ENCODE measurements at places on chromosomes 2 and 18. TPM values are rescaled to one million over a fixed set of nuclear protein-coding genes. Genes with fewer than 3 reads are reported as not detected.
A peak's percentile ranks its signal among the peaks of the same experiment; 100 is the strongest.

The CFAP65 gene
- total RNA-seq: not detected

The FAM228A gene
- total RNA-seq: 0.81 TPM

DNA sequence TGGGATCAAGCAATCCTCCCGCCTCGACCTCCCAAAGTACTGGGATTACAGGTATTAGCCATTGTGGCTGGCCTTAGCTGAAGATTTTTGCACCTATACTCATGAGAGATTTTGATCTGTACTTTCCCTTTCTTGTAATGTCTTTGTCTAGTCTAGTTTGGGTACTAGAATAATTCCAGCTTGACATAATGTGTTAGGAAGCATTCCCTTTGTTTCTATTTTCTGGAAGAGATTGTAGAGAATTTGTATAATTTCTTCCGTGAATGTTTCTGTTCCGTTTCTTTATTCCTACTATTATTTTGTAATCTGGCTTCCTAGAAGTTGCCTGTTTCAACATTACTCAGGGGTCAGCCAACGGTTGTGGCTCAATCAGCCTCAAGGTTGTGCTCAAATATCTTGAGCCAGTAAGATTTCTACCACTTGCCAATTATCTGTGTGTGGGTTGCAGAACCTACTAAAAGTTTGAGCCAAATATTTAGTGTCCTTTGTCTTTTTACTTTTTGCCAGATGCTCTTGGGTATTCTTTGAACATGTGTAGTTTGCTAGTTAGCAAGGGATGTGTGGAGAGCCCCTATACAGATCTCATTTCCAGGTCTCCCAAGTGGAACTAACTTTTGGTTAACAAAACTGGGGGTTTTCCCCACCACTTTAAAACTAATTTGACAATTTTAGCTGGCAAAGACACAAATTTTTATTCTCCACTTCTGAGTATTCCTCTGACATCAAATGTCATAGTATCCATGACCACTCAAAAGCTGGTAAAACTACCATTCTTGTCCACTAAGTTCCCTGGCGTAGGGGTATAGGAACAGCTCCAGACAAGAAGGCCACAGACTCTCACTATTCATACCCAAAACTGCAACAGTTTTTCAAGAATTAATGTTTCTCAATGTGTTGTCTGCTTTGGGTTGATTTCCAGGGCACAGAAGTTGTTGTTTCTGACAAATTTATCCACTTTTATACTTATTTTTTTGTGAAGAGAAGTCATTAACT, 42.8 kb upstream of the BAZ2B start:
- no peaks in the 10 kb centered on the region for H3K36me3 ChIP-seq
- H3K27ac ChIP-seq: no peak overlapping the region
- no peaks in the 10 kb centered on the region for H3K27me3 ChIP-seq
- DNase-seq: no peak
- H3K4me1 ChIP-seq: no peaks in the 10 kb centered on the region

DNA sequence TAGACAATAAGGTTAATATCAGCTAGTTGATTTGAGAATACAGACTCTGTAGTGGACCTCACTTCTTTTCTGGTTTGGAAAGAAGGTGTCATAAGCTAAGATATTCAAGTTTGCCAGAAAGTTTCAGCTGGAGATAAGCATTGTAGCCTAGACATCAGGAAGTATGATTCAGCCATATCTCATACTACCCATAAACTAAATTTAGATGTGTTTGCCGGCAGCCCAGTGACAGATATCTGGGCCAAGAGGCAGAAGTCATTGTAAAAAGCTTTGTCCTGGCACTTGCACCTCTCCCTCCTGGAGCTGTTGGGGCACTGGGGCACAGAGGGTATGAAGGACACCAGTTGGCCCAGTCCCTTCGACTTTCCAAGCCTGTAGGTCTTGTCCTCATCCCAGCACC, 128.0 kb downstream of the EPHA4 start:
- peaks cover 16% of the 10 kb centered on the region for H3K36me3 ChIP-seq
- H3K27ac ChIP-seq: peak overlapping the region; percentile 14
- DNase-seq: no peak
- H3K4me1 ChIP-seq: peaks cover 8% of the 10 kb centered on the region
- H3K27me3 ChIP-seq: no peaks in the 10 kb centered on the region

- no peaks in the 10 kb centered on the region for H3K4me1 ChIP-seq
- no peak overlapping the region for H3K27ac ChIP-seq
- H3K4me3 ChIP-seq: no peak overlapping the region
- no peaks in the 10 kb centered on the region for H3K27me3 ChIP-seq
Measured at GRCh38 chr2:26807788-26808460, 22.1 kb downstream of the CENPA start.

- no peak for DNase-seq
- no peak overlapping the region for H3K27ac ChIP-seq
- H3K36me3 ChIP-seq: no peaks in the 10 kb centered on the region
- no peak overlapping the region for H3K4me3 ChIP-seq
Measured at GRCh38 chr2:100189387-100189786, 47.0 kb upstream of the AFF3 start.

- no peaks in the 10 kb centered on the region for H3K27me3 ChIP-seq
- DNase-seq: no peak
- H3K4me1 ChIP-seq: no peaks in the 10 kb centered on the region
- H3K36me3 ChIP-seq: no peaks in the 10 kb centered on the region
Measured at GRCh38 chr18:24190590-24190989, 51.7 kb downstream of the CABYR start.

DNA sequence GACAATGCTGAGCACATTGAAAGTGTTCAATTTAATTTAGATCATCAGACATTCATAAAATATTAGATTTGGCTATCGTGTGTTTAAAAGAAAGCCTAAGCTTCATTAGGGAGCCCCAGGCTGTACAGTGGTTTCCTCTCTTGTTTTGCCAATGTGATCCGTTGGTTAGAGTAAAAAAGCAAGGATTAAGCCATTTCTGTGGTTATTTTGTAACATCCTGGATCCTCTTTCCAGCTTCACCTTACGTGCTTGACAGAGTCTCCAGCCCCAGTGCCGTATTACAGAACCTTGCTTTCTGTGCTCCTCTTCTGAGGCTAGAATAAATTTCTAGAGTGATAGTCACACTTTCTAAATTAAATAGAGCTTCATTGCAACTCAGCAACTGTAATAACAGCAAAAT, 289.3 kb upstream of the LINC00305 start:
- no peaks in the 10 kb centered on the region for H3K36me3 ChIP-seq
- H3K27me3 ChIP-seq: no peaks in the 10 kb centered on the region
- no peaks in the 10 kb centered on the region for H3K4me1 ChIP-seq
- no peak overlapping the region for H3K4me3 ChIP-seq

- DNase-seq: no peak
- H3K27ac ChIP-seq: no peak overlapping the region
- no peak overlapping the region for H3K4me3 ChIP-seq
- H3K36me3 ChIP-seq: no peaks in the 10 kb centered on the region
- H3K27me3 ChIP-seq: no peaks in the 10 kb centered on the region
- no peaks in the 10 kb centered on the region for H3K4me1 ChIP-seq
Measured at GRCh38 chr2:233658610-233659009, 13.1 kb upstream of the UGT1A9 start.

DNA sequence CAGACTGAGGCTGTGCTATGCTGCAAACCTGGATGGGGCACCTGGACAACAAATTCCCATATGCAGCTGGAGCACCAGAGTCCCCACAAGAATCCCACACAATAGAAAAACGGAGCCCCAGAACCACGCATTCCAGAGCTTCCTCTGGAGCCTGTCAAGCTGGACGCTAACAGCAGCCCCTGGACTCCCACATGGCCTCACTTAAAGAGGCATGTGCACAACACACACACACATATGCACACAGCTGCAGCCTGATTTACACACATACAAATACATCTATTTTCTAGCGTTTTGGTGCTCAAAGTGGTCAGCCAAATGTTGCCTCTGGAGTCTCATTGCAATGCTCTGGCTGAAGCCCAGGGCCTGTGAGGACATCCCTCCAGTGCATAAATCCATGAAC, 632.7 kb upstream of the ID2 start:
- H3K4me1 ChIP-seq: no peaks in the 10 kb centered on the region
- no peaks in the 10 kb centered on the region for H3K36me3 ChIP-seq
- DNase-seq: no peak
- no peaks in the 10 kb centered on the region for H3K27me3 ChIP-seq
- H3K27ac ChIP-seq: no peak overlapping the region

DNA sequence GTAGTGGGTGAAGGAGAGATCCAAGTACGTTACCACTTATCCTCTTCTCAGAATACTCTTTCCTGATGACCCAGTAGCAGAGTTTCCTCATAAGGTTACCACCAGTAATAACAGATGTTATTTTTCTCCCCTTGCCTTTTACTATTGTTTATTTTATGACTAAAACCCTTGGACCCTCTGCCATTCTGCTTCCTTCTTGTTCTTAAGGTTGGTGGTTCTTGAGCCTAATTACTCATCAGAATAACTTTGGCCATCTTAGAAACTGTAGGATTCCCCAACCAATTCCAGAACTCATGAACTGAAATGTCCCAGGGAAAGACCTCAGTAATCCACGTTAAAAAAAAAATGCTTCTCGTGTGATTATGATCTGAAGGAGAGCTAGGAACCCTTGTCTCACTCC, 64.9 kb downstream of the CHST9 start:
- DNase-seq: no peak
- H3K36me3 ChIP-seq: no peaks in the 10 kb centered on the region
- H3K27me3 ChIP-seq: no peaks in the 10 kb centered on the region

DNA sequence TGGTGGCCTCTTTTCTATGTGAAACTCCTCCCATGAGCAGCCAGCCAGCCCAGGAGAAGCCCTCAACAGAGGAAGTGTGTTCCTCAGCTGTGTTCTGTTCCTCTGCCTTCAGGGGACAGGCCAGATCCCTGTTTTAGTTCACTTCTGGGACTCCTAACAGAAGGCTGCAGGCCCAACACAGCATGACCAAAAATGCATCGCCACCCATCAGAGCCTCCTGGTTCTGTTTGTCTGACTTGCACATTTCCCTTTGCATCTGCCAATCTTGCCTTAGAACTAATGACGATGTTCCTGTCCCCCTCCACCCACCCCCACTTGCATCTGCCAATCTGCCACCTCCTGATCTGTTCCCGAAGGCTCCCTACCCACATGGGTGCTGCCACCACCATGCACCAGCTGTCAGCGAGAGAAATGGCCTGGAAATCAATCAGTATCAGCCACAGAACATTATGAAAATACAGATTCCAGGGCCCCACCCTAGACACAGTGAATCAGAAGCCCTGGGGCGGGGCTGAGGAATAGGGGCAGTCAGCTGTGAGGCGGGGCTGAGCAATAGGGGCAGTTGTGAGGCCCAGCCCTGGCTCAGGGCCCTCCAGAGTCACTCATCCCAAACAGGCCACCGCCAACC, 51.0 kb downstream of the FAM168B start:
- H3K27ac ChIP-seq: no peak overlapping the region
- peaks cover 8% of the 10 kb centered on the region for H3K36me3 ChIP-seq
- no peaks in the 10 kb centered on the region for H3K27me3 ChIP-seq
- H3K4me1 ChIP-seq: no peaks in the 10 kb centered on the region
- H3K4me3 ChIP-seq: no peak overlapping the region

DNA sequence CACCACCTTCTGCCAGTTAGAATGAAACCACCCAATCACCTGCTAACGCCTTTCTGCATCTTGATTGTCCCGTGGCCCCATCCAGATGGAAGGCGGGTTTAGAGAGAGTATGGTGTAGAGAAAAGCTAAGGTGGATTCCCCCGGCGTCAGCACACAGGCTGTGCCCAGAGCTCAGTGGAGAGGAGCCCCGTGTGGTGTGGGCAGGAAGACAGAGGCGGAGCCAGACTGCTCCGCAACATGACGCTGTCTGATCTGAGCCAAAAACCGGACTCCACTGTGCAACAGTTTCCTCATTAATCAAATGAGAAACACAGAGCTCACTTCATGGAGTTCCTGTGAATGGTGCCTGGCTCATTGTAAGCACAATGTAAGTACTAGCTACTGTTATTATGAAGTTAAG, 448.1 kb upstream of the SMIM21 start:
- H3K4me1 ChIP-seq: peaks cover 7% of the 10 kb centered on the region
- no peaks in the 10 kb centered on the region for H3K27me3 ChIP-seq
- H3K4me3 ChIP-seq: no peak overlapping the region
- no peak for DNase-seq
- H3K36me3 ChIP-seq: no peaks in the 10 kb centered on the region
- no peak overlapping the region for H3K27ac ChIP-seq

GRCh38 chr18:59660786-59661743, 36.2 kb downstream of the CCBE1 start:
- no peaks in the 10 kb centered on the region for H3K36me3 ChIP-seq
- no peak overlapping the region for H3K4me3 ChIP-seq
- H3K27ac ChIP-seq: no peak overlapping the region
- no peaks in the 10 kb centered on the region for H3K27me3 ChIP-seq
- H3K4me1 ChIP-seq: no peaks in the 10 kb centered on the region

Data from thoracic aorta (tissue), 2 donors.